Placental pericyte (primary cell): ENCODE measurements at places on chromosomes 5 and 9. TPM values are rescaled to one million over a fixed set of nuclear protein-coding genes. Genes with fewer than 3 reads are reported as not detected.

The TOR1A gene
- 51.6 and 69.1 TPM in 2 replicates for total RNA-seq

The ZDHHC11B gene
- total RNA-seq = 0.22 TPM in 1 of 2 replicates, not detected in the other

The PCDHB15 gene
- total RNA-seq = under 0.01 and 0.14 TPM in 2 replicates

The HNRNPH1 gene
- 435 and 542 TPM in 2 replicates for total RNA-seq

The OR2V2 gene
- total RNA-seq = not detected in 2 replicates

The PKN3 gene
- total RNA-seq = 3.1 and 3.7 TPM in 2 replicates

The CERCAM gene
- 77.3 and 148 TPM in 2 replicates for total RNA-seq

The RAPGEF1 gene
- 35.4 and 38.1 TPM in 2 replicates for total RNA-seq

The BHMT2 gene
- total RNA-seq = 1.1 and 11.6 TPM in 2 replicates

The SV2C gene
- not detected in 2 replicates for total RNA-seq

The GFI1B gene
- total RNA-seq = not detected in 2 replicates

The SPAG8 gene
- total RNA-seq = 0.66 and 1.0 TPM in 2 replicates

The TRMO gene
- 13.3 and 33.9 TPM in 2 replicates for total RNA-seq

The ST8SIA4 gene
- 3.0 and 15.3 TPM in 2 replicates for total RNA-seq

The BDP1 gene
- 16.0 and 33.9 TPM in 2 replicates for total RNA-seq

The TOR4A gene
- 48.1 and 108 TPM in 2 replicates for total RNA-seq

The NUDT12 gene
- 2.6 and 7.4 TPM in 2 replicates for total RNA-seq

The SMIM33 gene
- under 0.01 TPM in 1 of 2 replicates, not detected in the other for total RNA-seq

The HAVCR2 gene
- total RNA-seq = 0.22 TPM in 1 of 2 replicates, not detected in the other

The SERF1A gene
- 1.8 and 4.2 TPM in 2 replicates for total RNA-seq

The VLDLR gene
- 8.3 and 24.7 TPM in 2 replicates for total RNA-seq

The PCDHA7 gene
- under 0.01 and 0.29 TPM in 2 replicates for total RNA-seq

The CPEB4 gene
- total RNA-seq = 46.5 and 66.5 TPM in 2 replicates

The IFNA13 gene
- total RNA-seq = not detected in 2 replicates

The PCA3 gene
- total RNA-seq = not detected in 2 replicates
